Lower leg skin (tissue), 4 donors: ENCODE measurements at places on chromosomes 4 and X. TPM values are rescaled to one million over a fixed set of nuclear protein-coding genes. Genes with fewer than 3 reads are reported as not detected.

LGI2 gene
- total RNA-seq = 0.04 TPM

GAB3 gene
- total RNA-seq = 0.30 TPM

MSX1 gene
- total RNA-seq = 4.9 TPM

TLR7 gene
- total RNA-seq = 0.27 TPM

GIMD1 gene
- total RNA-seq = not detected

HMX1 gene
- total RNA-seq = 0.84 TPM

ATOH1 gene
- total RNA-seq = not detected

TMEM150C gene
- total RNA-seq = 8.9 TPM

EXOC1L gene
- total RNA-seq = not detected

HTT-AS gene
- total RNA-seq = not detected

ASB11 gene
- 0.55 TPM for total RNA-seq

- DNase-seq = no peak
These were observed 3.5 kb upstream of the SH3BP2 start for GRCh38 chr4:2789351-2789750.

- DNase-seq = no peak
These were observed 216.6 kb downstream of the DCTD start for GRCh38 chr4:182700362-182701160.

- peak; percentile 13 for DNase-seq
These were observed 21.3 kb downstream of the SHROOM2 start for GRCh38 chrX:9807355-9808182.

GRCh38 chr4:78543424-78544125 is 8.0 kb upstream of the ANXA3 start:
- DNase-seq = no peak

DNA sequence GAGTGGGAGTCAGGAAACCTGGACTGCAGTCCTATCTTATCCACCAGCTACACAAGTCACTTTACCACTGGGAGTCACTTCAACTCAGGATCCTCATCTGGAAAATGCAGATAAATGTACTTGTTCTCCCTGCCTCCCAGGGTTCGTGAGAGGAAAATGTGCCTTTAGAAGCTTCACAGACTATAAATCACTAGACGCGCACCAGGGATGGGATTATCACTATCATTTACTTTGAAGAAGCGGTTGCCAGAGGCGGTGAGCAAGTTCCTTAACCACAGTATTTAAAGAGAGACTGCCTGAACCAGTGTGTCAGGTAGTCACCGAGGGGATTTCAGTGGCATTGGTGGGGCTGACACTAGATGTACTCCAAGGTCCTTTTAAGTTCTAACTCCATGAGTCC is 219.5 kb downstream of the HS6ST2 start:
- no peak for DNase-seq

- peak; percentile 96 for DNase-seq
These were observed 5.7 kb downstream of the SH3BP2 start for GRCh38 chr4:2798399-2799223.

- DNase-seq = no peak
These were observed 2.3 kb downstream of the PF4V1 start for GRCh38 chr4:73855406-73855805.

- no peak for DNase-seq
These were observed 330.1 kb upstream of the HAND2 start for GRCh38 chr4:173860094-173860493.

GRCh38 chr4:88378691-88379559 is at the start of gene HERC6:
Gene HERC6 (plus strand): TSS chr4:88378852. CDS start chr4:88378922, 70 bp downstream.
- peak; percentile 92 for DNase-seq

GRCh38 chr4:121472937-121473721 is 92.3 kb upstream of the QRFPR start:
- no peak for DNase-seq

DNA sequence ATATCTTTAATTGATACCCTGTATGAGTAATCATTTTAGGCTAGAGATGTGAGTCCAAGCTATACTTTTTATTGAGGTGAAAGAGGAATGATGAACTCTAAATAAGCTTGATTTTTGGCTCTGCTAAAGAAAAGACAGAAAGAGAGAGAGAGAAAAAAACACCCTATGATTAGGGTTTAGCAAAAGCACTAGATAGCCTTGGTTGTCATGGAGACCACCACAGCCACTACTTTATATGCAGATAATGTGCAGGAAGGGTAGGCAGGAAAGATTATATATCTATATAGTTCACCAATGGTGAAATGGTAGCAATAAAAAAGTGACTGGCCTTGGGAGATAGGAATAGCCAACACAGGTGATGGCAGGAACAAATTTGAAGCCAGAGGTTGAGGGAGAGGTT is 69.9 kb upstream of the CAMK2D start:
- DNase-seq = no peak

DNA sequence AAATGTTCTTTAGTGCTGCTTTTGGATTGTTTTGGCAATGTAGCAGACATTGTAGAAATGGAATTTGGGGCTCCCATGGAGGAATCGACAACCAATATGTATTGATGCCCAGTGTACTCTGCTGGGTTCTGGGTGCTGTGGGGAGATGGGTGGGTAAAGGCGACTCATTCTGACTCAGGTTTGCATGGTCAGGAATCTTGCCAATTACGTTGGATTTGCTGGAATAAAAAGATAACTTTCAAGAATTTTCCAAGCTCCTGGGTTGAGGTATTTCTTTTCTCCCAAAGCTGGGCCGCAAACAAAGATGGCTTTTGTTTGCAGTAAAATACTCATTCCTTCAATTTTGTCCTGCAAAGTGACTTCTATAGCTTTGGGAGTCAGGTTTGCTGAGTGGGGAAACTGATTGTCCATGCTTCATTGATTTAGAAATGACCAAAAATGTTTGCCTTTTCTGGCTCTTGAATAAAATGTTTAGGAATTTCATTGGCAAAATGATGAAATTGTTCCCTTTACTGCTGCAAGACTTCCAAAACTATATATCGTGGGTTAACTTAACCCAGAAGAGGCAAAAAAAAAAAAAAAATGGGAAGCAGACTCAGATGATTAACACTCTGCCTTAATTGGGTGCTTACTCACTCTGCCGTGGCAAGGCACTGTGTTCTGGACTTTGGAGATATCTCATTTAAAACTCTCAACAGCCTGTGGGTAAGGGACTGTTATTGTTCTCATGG is 57.0 kb downstream of the RTL9 start:
- DNase-seq = no peak

DNA sequence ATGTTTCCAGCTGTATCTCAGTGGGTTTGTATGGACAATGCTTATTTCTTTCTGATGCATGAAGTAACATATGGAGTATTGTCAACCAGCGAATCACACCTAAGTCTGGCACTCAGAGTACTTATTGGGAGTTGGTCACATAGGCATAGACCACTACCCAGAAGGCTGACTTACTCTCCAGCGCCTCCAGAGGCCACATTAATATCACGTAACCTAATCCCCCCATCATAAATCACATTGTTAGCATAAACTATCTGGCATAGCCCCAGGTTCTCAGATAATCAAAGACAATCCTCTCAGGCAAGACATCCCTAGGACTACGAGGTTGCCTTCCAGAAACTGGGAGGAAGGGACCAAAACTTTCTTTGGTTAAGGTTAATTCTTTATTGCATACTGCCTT is 560.5 kb upstream of the PABPC4L start:
- no peak for DNase-seq

DNA sequence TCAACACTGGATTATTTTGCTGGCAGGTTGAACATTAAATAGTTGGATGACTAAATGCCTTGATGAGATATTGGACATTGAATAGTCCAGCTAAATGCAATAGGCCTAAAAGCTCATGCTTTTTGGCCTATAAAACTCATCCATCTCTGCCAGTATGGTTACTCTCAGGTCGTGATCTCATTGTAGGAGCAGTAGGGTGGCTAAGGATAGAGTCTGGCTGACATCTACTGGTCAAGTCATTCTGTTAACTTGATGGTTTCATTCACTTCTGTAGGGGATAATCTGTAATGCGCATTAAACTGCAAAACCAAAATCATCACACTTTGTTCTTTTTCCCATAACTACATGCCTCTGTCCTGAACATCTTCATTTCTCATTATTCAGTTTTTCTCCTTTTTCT is 227.0 kb downstream of the DKK2 start:
- DNase-seq = no peak

- DNase-seq = no peak
These were observed 52.6 kb downstream of the FAM114A1 start for GRCh38 chr4:38920186-38920585.

DNA sequence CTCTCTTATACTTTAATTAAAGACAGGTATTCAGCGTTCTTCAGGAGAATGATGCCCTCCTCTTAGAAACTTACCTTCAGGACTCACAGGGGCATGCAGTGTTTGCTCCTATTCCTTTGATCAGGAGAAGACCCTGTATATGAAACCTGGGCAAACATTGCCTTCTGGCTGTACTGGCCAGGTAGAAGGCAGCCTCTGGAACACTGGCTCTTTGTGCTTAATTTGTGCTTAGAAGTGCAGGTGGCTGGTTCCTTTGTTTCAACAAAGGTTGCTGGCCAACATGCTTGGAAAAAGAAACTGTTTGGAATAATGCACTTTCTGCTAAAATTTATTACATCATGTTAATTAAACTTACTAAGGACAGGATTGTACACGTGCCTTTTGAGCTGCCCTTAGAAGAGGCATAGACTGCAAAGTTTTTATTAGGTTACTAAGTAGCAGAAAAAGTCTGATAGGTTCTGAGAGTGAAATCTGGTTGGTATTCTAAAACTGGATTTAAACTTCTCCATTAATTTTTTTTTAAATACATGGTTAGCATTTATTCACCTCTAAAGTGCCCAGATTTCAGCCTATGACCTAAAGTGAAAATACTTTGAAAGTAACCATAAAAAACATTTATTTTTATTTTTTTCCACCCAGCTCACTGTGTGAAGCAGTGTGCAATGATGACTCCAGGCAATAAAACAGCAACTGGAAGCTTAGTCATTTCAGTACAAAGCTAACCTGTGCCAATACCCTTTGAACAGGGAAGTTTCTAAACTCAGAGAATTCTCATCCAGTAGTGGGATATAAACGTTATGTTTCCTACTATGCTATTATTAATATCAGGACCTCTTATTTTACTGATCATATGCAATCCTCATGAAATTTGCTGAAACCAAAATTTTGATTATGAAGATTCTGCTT is 11.3 kb downstream of the RASSF6 start:
- no peak for DNase-seq

GRCh38 chrX:20059467-20060128 is 57.1 kb downstream of the MAP7D2 start:
- no peak for DNase-seq
